ENCODE measurements at places on chromosomes 4 and X.

GRCh38 chr4:147813109-147813773 lies 81.4 kb downstream of the ARHGAP10 start:
- DNase-seq: no peak

- no peak for DNase-seq
Observed at GRCh38 chr4:52265781-52266525, 214.8 kb downstream of the SPATA18 start.

DNA sequence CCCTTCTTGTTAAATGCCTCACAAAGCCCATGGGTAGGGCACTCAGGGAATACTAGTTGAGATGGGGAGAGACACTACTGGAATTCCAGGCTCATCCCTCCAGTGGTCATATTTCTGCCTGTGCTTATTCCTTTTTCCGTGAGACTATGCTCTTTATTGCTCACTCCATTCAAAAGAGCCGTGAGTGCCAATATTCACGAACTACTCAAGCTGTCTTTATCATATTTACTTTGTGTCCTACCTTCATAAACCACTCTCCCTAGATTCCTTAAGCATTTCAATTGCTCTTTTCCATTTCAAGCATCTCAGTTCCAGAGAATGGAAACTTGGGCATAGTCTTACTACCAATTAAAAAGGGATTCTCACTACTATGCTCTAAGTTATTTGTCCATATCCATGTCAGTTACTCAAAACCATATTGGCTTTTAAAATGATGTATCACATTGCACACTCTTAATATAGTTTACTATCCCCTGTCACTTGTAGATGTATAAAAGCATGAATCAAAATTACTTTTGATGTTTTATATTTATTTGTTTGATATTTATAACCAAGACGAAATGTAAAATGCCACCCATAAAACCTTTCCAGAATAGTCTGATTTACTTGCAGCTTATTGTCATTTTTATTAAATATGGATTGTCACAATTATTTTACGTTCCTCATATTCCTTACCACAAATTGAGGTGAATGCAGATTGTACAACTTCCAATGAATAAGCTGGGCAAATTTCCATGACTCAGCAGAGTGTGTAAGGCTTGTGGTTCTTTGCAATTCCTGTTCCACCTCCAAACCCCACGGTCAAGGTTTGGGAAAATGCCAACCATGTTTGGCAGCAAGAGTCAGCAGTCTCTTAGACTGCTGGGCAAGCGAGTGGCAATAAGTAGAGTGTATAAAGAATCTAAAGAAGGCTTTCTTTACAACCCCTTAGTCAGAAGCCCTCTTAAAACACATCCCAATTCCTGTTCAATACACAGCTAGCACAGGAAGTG lies 24.4 kb downstream of the ENOX2 start:
- peak; percentile 84 for DNase-seq

GRCh38 chr4:142705820-142706219 lies 140.3 kb downstream of the INPP4B start:
- DNase-seq: no peak

GRCh38 chr4:36758312-36759178 lies 477.1 kb downstream of the DTHD1 start:
- DNase-seq: no peak

- peak; percentile 7 for DNase-seq
Observed at GRCh38 chrX:102765809-102766208, 45.3 kb downstream of the GPRASP3 start.

GRCh38 chr4:3107691-3108121 lies 33.2 kb downstream of the HTT start:
- DNase-seq: peak; percentile 64

DNA sequence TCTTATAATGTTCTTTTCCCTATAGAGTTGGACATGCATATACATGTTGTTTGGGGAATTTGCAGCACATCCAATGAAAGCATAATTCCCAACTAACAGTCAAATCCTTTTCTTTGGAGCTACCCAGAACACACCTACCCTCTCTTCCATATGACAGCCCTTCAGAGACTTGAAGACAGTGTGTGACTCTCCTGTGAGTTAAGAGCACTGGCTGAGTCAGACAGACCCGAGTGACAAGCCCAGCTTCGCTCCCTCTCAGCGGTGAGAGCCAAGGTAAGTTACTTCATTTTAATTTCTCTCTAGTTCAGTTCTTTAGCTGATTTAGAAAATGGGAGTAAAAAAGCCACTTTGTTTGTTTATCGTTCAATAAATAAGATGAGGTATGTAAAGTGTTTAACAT lies 86.3 kb downstream of the RTL9 start:
- DNase-seq: no peak

GRCh38 chr4:144754562-144755410 lies 108.8 kb downstream of the HHIP start:
- DNase-seq: peak; percentile 73

DNA sequence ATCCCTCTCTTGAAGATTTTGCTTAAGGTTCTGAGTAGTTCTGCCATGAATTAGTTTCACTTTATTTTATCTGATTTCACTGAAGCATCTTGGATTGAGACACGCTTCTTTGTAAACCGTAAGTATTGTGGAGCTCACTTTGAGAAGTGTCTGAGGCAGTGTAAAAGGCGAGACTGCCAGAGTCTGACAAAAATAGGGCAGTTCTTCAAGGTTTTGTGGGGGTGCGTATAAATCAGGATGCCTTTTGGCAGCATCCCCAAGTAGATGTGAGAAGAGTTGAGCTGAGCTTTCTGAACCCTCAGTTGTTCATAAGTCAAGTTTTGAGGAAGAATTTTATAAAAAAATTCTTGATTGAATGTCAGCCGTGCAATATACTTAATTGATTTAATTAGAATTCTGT lies 76.3 kb downstream of the RBPJ start:
- DNase-seq: no peak

DNA sequence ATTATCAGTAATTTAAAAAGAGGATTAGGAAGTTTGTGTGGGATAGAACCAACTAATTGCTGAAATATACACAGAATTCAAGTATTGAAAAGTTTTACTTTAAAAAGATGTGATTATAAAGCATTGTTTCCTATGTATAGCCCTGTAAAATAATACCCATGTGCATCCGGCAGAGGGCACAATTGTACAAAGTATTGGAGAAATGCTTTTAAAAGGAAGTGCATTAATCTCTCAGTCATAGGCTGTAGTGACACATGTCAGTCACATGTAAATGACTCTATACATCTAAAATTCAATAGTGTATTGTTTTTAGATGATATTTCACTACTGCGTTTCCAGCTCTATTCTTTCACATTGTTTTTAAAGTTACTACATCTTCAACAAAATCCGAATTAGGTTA lies 9.7 kb upstream of the GEMIN8 start:
- peak; percentile 59 for DNase-seq

DNA sequence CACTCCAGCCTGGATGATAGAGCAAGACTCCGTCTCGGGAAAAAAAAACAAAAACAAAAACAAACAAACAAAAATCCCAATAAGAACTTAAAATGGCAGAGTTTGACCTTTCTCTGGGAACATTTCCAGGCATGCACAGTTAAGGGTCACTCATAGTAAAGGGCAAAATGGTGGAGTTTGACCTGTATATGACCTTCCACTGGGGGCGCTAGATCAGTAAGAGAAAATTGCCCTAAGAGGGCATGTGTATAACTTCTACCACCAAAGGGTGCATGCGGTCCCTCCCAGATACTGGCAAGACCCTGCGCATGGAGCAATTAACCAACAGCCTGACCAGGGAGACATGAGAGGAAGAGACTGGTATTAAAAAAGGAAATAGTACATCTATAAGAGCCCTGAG lies 177.2 kb downstream of the MOSPD2 start:
- no peak for DNase-seq

DNA sequence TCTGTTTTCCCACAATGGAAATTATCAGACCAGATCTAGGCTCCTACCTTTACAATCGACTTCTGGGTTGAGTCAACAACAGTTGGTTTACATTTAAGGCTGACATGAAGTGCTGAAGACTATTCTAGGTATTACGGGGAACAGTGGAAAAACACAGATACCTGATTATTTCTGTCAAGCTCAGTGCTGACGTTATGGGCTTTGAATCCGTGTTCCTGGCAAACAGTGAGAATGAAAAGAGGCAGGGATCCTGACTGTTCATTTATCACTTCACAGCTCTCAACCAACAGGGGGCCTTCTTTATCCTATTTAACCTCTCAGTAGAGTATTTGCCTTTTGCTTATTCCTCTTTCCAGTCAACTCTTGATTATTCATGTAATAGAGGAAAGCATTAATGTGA lies 43.1 kb downstream of the TMEM164 start:
- peak; percentile 43 for DNase-seq

GRCh38 chrX:70635669-70636068 lies 191.0 kb downstream of the DLG3 start:
- DNase-seq: no peak

GRCh38 chrX:2500091-2500802 lies 529 bp downstream of the DHRSX start:
- peak; percentile 58 for DNase-seq

GRCh38 chr4:2257361-2258081 lies 4.4 kb downstream of the MXD4 start:
- DNase-seq: no peak

GRCh38 chr4:54255881-54256280 lies 26.8 kb downstream of the PDGFRA start:
- peak; percentile 41 for DNase-seq

DNA sequence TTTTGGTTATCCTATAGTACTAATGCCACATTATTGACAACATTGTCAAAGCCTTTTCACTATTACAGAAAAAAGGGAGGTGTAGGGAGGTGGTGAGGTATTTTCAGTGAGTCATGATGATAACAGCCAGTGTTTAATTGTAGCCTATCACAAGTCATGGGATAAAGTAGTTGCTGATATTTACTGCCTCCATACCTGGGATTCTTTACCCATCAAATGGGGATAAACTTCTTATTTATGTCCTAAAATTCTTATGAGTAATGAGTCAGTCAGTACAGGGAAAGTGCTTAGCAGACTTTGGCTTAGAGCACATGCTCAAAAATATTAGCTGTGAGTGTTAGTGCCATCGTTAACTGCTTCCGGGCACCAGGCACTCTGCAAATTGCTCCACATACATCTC lies 25.7 kb downstream of the ADGRG2 start:
- DNase-seq: no peak

DNA sequence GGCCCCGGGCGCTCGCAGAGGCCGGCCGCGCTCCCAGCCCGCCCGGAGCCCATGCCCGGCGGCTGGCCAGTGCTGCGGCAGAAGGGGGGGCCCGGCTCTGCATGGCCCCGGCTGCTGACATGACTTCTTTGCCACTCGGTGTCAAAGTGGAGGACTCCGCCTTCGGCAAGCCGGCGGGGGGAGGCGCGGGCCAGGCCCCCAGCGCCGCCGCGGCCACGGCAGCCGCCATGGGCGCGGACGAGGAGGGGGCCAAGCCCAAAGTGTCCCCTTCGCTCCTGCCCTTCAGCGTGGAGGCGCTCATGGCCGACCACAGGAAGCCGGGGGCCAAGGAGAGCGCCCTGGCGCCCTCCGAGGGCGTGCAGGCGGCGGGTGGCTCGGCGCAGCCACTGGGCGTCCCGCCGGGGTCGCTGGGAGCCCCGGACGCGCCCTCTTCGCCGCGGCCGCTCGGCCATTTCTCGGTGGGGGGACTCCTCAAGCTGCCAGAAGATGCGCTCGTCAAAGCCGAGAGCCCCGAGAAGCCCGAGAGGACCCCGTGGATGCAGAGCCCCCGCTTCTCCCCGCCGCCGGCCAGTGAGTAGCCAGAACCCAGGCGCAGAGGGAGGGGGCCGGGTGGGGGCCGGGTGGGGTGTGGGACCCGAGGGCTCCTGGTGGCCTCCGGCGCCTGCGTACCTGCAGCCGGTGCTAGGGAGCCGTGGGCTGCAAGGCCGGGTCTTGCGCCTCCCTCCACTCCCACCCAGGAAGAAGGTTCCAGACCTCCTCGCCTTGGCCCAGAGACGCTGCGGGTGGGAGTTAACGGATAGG lies 534 bp downstream of the MSX1 start:
- no peak for DNase-seq

- DNase-seq: peak; percentile 9
Observed at GRCh38 chr4:13427599-13428325, 56.4 kb downstream of the RAB28 start.

DNA sequence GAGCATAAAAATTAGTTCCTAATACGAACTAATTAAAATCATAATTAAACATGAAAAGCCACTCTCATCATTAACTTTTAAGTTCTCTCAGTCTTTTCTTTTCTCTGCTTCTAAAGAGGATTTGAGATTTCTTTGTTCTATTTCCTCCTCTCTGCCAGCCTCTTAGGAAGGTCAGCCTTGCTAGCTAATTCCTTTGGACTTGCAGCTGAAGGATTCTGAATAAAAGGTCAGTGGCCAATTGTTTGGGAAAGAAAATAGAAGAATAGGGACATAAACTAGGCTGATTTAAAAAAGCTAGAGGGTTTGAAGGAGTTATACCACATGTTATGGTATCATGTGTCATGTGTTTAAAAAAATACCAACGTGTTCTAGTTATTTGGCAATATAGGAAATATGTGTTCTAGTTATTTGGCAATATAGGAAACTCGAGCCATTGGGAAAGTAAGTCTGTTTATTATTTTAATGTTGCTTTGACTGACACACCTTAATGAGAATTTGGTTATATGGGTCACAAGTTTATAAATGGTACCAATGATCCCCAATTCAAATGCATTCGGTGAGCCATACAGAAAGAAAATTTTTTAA lies 1668.7 kb upstream of the PCDH7 start:
- DNase-seq: peak; percentile 56

DNA sequence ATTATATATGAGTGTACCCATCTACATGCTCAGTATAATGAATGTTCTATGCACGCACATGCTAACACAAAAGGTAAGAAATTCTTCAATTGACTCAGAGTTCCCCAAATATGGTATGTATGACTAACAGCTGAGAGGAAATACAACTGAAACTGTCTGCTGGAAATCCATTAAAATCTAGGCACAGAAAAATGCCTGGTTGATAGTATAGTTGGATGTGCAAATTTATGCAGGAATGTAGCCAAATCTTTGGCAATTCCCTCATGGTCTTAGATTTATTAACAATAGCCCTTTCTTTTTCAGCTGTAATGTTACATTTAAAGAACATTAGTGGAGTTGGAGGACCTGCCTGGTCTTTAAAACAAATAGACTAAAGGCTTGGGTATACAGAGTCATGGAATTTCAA lies 5.5 kb downstream of the CAMK2D start:
- peak; percentile 72 for DNase-seq

DNA sequence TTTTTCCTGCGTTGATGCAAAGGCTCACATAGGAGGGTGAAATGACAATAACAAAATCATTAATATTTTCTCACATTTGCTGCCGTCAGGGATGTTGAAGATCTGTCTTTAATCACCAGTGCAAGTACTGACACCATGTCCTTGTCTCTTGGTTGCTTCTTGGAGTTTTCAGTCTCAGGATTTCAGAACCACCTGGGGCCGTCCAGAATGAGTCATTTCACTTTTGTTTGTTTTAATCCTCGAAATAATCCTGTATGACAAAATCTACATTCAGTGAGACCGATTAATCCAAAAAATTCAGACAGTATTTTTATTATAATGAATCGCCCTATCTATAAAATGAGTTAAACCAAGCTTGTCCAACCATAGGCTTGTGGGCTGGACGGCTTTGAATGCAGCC lies 47.2 kb downstream of the NEIL3 start:
- peak; percentile 20 for DNase-seq

GRCh38 chr4:123104310-123105025 lies 182.1 kb upstream of the NUDT6 start:
- no peak for DNase-seq

- DNase-seq: peak; percentile 29
Observed at GRCh38 chr4:124974152-124974551, 261.6 kb upstream of the ANKRD50 start.

- DNase-seq: peak; percentile 49
Observed at GRCh38 chr4:170529748-170530722, 440.3 kb upstream of the AADAT start.

Data from choroid plexus epithelial cell (primary cell).